ENCODE measurements at places on chromosomes 4 and X. TPM values are rescaled to one million over a fixed set of nuclear protein-coding genes. Genes with fewer than 3 reads are reported as not detected.

- no peak for DNase-seq
Observed at GRCh38 chrX:135436966-135437866, 15.5 kb downstream of the SMIM10L2A start.

GRCh38 chrX:127578395-127578794, 473.8 kb downstream of the ACTRT1 start:
- no peak for DNase-seq

- no peak for DNase-seq
Observed at GRCh38 chrX:17529151-17529745, 154.2 kb downstream of the NHS start.

DNA sequence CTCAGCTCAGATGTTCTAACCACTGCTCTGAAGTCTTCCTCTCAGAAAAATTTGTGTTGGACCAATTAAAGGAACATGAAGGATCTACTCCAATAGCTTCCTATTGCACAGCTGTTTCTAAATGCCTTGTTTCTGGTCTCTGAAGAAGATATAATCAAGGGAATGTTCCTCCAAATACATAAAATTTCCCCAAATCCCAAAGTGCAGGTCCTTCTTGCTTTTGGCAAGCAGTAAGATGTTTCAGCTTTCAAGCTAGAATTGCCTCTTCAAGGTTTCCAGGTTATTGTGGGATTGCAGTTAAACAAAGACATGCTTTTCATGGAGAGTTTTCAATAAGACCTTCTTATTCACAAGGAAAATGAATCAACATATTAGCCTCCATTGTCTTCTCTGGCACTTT, 574.5 kb upstream of the SLIT2 start:
- no peak for DNase-seq

- DNase-seq, result no peak
Observed at GRCh38 chr4:1105067-1105466, 8.3 kb downstream of the RNF212 start.

DNA sequence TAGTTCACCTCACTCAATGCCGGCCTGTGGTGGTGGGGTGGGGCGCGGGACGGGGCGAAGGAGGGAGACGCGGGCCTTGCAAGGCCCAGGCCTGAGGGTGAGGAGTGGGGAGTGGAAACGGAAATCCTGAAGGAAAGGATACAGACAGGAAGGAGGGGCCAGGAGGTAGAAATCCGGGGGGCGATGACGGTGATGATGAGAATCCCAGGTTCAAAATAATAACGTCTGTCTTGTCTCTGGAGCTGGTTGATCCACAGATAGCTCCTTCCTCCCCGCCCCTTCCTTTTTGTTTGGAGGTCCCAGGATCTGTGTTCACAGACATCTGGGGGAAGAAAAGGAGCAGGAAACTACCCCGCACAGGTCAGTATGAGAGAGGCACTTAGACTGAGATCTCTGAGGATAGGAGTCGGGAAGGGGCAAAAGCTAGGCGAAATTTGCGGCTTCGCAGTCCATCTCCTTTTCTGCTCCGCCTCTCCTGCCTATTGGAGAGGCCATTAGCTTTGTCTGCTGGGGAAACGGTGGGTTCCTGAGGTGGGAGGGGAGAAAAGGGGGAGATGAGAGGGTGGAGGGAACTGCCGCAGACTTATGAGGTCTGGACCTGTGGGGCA, 746 bp downstream of the TCEAL7 start:
- no peak for DNase-seq

DNA sequence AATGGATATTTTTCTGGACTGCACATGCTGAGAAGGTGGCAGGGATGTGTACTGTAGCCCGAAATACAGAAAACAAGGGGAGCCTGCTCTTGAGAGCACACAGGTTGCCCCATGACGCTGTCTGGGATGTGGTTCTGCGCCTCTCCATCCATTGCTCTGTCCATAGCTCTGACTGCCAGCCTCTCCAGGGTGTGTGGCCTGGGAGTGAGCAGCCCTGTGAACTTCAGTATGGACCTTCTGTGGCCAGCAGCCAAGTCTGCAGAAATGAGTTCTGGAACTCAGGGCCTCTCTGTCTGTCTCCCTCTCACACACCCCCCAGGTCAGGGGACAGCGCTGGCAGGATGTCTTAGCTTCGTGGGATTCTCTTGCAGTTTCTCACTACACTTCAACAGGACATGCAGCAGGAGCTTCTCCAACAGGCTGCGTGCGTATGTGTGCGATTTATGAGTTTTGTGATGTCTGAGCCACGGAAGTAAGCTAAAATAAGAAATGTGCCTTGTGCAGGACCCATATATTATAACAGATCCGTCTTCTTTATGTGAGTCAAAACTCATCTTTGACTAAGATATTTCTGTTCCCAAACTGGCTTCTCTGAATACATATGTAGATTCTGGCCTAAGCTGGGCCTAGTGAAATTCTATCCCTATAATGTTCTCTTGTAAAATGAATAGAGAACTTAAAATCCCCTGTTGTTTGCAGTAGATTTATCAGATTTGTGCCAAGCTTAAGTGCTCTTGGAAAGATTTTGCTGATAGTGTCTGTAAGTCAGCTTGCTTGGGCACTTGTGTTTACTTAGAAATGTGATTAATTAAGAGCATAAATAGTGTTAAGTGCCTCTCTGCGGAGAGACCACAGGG, 40.0 kb downstream of the PROM1 start:
- no peak for DNase-seq

GRCh38 chr4:89400287-89401035, 92.9 kb upstream of the GPRIN3 start:
- no peak for DNase-seq

DNA sequence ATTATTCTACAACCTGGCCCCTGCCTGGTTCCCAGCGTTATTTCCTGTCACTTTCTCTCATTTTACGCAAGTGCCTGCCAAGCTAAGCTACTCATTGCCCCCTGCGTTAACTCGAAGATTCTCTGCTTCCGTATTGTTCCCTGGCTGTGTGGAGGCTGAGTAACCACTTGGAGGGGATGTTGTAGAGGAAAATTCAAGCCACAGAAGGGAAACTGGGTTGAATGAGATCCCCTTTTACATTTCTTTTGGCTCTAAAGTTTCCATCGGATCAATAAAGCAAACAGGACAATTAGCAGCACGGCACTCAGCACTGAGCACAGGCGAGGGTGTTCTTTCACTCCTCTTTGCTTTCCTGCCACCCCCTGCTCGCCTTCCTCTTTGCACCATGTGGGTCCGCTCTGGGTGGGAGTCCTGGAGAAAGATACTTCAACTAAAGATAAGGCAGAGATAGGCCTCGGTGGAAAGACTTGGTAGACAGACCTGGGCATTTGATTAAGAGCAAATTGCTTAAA, 4.2 kb upstream of the TMSB4X start:
- no peak for DNase-seq

- no peak for DNase-seq
Observed at GRCh38 chr4:8167815-8168214, 9.2 kb upstream of the ABLIM2 start.

- no peak for DNase-seq
Observed at GRCh38 chrX:129566073-129566472, 26.0 kb downstream of the OCRL start.

DNA sequence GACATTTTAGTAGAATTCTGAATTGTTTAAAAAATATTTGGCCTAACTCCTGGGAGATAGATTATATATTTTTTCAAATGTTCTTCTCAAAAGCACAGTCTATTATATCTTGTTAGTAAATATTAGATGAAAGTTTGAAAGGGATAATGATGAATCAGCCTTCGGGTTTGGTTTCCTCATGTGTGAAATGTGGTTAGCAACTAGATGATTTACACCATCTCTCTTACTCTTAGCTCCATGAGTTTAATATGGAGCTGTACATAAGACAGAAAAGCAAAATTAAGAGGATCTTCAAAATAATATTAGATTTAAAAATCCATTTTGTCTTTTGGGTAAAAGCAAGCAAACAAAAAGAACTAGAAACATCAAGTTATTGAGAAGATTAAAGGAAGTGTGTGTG, 120.8 kb upstream of the SFRP2 start:
- no peak for DNase-seq

- no peak for DNase-seq
Observed at GRCh38 chr4:38084877-38085711, 124.9 kb downstream of the PTTG2 start.

DNA sequence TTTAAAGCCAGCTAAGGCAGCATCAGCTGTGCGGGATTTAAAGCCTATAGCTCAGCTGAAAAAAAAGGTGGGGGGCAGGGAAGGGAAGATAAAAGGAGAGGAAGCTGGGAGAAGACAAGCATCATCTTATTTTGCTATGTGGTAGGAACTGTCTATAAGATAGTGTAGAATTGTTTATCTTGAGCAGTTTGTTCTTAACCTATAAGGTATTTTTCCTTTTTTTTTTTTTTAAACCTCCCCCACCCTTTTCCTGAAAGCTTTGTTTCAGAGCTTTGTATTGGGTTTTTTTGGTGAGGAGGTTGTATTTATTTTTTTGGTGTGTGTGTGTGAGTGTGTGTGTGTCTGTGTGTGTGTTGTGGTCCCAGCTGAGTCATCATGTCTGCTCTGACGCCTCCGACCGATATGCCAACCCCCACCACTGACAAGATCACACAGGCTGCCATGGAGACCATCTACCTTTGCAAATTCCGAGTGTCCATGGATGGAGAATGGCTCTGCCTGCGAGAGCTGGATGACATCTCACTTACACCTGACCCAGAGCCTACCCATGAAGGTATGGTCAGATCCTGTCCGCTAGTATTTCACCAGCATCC, 531 bp downstream of the RUFY3 start:
- DNase-seq, result no peak

DNA sequence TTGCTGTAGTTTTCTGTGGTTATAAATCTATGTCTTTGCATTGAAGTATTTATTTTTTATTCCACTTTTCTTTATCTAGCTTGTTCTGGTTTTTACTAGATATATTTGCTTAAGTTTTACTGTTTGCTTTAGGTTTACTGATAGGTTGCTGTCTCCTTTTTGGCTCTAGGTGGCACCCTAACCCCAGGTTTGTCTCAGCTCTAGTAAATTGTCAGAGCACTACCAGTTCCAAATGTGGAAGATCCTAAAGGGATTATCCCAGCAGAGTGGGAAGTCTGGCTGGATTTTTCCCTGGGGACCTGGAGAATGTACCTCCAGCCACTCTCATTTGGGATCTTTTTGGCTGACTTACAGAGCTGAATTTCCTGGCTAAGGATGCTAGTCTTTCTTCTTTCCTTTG, 106.1 kb downstream of the PBDC1 start:
- no peak for DNase-seq

- DNase-seq, result no peak
Observed at GRCh38 chrX:124250835-124251437, 81.5 kb upstream of the TEX13D start.

DNA sequence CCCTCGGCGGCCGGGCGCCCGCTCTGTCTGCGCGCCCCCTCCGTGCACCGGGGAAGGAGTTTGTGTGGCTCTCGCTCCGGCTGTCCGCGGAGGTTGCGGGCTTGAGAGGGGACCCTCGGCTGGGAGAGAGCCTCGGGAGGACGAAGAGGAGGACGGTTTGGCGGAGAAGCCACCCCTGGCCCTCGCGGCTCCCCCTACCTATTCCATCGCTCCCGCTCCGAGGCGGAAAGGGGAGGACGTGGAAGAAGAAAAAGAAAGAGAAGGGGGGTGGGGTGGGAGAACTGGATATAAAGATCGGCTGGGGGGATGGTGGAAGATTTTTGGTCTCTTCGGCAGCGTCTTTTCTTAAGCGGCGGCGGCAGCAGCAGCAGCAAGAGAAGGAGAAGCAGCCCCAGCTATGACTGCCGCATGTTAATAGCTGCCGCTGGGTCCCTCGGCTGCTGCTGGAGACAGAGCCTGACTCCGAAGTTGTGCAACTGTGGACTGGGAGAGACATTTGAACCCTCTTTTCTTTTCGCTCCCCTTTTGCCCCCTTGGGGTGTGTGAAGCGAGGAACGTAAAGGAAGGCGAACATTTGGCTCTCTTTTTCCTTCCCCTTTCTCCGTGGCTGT, 895 bp downstream of the ADGRL3 start:
- no peak for DNase-seq

DNA sequence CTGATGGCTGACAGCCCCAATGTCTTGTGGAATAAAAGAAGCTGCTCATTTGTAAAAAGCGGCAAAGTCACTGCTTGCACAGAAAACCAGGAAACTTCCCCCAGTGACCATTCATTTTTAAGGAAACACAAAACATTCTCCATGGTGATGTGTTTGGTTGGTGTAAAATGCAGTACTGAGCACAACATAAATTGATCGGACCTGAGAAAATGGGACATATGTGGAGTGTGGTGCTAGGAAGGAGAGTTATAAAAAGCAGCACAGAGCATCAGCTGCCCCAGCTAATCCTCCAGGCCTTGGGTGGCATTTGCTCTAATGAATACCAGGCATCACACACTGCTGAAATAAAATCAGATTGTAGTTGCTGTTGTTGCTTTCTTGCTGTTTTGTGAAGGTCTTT, 55.2 kb downstream of the GLRA2 start:
- no peak for DNase-seq

DNA sequence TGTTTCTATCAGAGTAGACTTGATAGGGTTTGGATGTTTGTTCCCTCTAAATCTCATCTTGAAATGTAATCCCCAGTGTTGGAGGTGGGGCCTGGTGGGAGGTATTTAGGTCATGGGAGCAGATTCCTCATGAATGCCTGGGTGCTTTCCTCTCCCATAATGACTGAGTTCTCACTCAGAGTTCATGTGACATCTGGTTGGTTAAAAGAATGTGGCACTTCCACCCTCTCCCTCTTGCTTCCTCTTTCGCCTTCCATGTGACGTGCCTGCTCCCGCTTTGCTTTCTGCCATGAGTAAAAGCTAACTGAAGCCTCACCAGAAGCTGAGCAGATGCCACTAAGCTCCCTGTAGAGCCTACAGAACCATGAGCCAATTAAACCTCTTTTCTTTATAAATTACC, 47.3 kb upstream of the SRPX start:
- no peak for DNase-seq

GRCh38 chr4:114964026-114964425, 149.4 kb downstream of the NDST4 start:
- no peak for DNase-seq

GRCh38 chr4:111502626-111503025, 642.6 kb upstream of the FAM241A start:
- no peak for DNase-seq

GRCh38 chrX:72247206-72247942, 8.5 kb upstream of the ERCC6L start:
- no peak for DNase-seq

- no peak for DNase-seq
Observed at GRCh38 chr4:23972187-23972586, 82.3 kb upstream of the PPARGC1A start.

DGAT2L6 gene
- total RNA-seq, result not detected

MAGEA8 gene
- total RNA-seq, result not detected

TSPAN6 gene
- 49.6 TPM for total RNA-seq

VEGFC gene
- 8.8 TPM for total RNA-seq

TAF7L gene
- total RNA-seq, result 0.24 TPM

XAGE5 gene
- total RNA-seq, result not detected

MYOZ2 gene
- not detected for total RNA-seq

SHOX gene
- total RNA-seq, result not detected

SASH3 gene
- not detected for total RNA-seq

NKX6-1 gene
- 0.63 TPM for total RNA-seq

SYN1 gene
- not detected for total RNA-seq

TBL1X gene
- total RNA-seq, result 17.6 TPM

FGF5 gene
- total RNA-seq, result not detected

PDGFC gene
- total RNA-seq, result 33.1 TPM

KLF8 gene
- total RNA-seq, result 93.2 TPM

ATP2B3 gene
- not detected for total RNA-seq
